Metanephros (tissue), 2 donors: ENCODE measurements at places on chromosomes 6 and 20. TPM values are rescaled to one million over a fixed set of nuclear protein-coding genes. Genes with fewer than 3 reads are reported as not detected.

HCRTR2 gene
- total RNA-seq, result 0.76 TPM

MYLIP gene
- total RNA-seq, result 75.5 TPM

CD109 gene
- total RNA-seq, result 18.4 TPM

SAMD10 gene
- total RNA-seq, result 6.5 TPM

RNF144B gene
- 41.0 TPM for total RNA-seq

FOXA2 gene
- total RNA-seq, result not detected

INSM1 gene
- not detected for total RNA-seq

HLA-DOA gene
- total RNA-seq, result 11.0 TPM

C6orf141 gene
- 0.99 TPM for total RNA-seq

TBP gene
- total RNA-seq, result 16.3 TPM

CCN5 gene
- total RNA-seq, result not detected

AIF1 gene
- total RNA-seq, result 18.7 TPM

TRAPPC3L gene
- total RNA-seq, result 0.06 TPM

CST5 gene
- total RNA-seq, result not detected

CST2 gene
- total RNA-seq, result not detected

GJA10 gene
- total RNA-seq, result not detected

MYL9 gene
- 19.2 TPM for total RNA-seq
